ENCODE measurements at places on chromosomes 7 and 10.

DNA sequence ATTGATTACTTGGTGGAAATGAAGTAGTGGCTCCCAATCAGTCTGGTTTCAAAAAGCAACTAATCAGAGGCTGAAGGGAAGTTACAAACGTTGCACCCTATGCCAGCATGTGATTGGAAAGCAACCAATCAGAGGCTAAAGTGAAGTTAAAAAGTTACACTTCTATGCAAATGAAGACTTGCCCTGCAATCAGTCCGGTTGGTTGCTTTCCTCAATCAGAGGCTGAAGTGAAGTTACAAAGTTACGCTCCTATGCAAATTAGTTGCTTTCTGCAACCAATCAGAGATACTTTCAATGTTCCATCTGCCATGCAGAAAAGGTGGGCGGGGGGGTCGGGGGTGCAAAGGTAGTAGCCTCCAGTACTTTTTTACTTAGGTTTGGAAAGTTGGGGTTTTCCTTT is 1077.1 kb downstream of the TYW1 start:
- DNase-seq = no peak

DNA sequence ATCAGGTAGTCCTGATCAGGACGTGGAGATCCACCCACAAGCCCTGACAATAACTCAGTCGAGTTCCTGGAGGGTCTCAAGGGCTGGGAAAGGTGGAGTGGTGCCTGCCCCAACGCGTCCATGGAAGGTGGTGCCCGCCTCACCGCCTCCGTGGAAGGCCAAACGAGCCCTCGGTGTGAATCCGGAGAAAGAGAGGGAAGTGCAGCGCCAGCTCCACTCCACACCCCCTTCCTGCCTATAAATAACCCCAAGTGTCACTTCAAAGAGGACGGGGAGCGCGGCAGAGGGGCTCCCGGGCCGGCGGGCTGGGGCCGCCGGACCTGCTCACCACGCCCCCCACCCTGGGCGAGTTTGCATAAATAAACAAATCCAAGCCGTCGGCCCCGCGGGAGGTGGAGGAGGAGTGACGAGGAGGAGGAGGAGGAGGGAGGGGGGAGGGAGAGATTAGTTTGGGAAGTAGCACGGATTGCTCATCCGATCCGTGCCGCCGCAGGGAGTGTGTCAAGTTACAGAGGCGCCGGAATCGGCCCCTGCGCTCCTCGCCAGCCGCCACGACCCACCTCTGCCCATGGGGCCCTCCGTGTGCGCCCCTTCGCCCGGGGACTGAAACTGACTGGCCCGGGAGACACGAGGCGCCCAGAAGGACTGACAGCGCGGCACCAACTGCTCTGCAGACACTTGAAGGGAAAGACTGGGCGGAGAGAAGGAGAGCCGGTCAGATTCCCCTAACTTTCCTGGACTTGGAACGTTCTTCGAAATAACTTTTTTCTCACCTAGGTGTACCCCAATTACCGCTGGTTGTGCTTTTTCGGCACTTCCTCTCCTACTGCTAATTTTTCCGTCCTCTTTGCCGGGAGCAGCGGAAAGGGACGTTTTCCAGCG is at the start of gene COL13A1:
Gene COL13A1 (plus strand): TSS at position 473 of the 882 bp plus-strand sequence. CDS start 518 bp downstream, outside the sequence.
- DNase-seq = no peak

- DNase-seq = no peak
Observed at GRCh38 chr10:62464308-62464707, 90.1 kb downstream of the ZNF365 start.

- DNase-seq = no peak
Observed at GRCh38 chr10:130395248-130395936, 259.2 kb downstream of the GLRX3 start.

- DNase-seq = no peak
Observed at GRCh38 chr10:106577266-106577665, 587.2 kb downstream of the SORCS1 start.

GRCh38 chr7:112193915-112194502 is 12.2 kb downstream of the DOCK4 start:
- no peak for DNase-seq

DNA sequence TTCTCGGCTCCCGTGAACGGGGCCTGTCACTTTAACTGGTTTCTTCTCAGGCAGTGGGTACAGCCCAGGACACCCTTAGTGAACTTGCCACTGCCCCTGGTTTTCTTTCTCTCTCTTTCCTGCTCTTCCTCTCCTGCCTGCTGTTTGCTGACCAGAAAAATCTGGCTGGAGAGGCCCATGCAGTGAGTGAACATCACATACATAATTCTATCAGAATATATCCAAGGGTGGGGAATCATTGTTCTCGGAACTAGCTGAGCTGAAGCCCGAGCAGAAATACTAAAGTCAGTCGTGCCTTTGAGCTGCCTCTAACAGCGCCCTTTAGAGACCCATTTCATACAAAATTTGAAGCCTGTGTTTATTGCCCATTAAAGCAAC is 501.5 kb upstream of the GALNT17 start:
- no peak for DNase-seq

GRCh38 chr10:6037422-6037821 is 24.7 kb downstream of the IL2RA start:
- DNase-seq = no peak

DNA sequence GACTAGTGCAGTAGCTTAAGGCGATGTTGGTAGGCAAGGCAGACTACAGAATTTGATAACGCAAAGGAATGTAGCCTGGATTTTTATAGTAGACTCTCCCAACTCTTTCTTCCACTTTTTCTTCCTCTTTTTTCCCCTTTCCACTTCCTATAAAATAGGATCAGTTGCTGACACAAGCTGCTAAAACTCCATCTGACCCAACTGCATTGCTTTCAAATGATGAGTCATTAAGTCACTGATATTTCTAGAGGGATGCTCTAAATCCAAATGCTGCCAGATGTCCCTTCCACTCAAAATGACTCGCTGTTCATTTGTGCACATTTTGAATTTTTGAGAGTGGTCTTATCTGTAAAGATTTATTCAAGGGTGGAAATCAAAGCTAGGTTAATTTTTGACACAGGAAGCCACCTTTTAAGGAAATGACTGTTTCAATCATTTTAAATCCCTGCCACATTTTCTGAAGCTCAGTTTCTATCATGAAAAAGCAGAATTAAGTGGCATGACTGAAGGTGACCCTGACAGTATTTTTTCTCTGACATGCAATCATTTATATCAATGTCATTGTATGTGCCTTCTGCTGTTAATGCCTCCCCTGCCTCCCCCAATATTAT is 25.8 kb upstream of the SFMBT2 start:
- DNase-seq = no peak

GRCh38 chr10:75195035-75195763 is 15.4 kb upstream of the VDAC2 start:
- DNase-seq = no peak

- DNase-seq = no peak
Observed at GRCh38 chr7:123273185-123273584, 73.4 kb upstream of the SLC13A1 start.

DNA sequence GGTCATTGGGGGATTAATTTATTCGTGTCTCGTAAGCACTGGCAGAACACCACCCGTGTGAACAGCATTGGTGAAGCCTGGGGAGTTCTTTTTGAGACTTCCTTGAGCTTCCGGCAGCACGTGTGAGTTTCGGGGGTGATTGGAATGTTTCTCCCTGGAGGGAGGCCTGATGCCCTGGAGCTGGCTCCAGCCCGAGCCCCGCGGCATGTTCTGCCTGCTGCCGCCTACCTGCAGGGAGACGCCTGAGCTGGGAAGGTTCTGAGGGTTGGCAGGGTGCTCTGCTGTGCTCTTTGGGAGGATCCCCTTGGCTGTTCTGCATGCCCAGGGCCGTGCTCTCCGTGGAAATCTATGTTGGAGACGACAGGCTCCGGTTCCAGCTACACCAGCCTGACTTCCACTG is 159.3 kb downstream of the MGMT start:
- DNase-seq = no peak
